Activated T-cell treated with anti-CD3 and anti-CD28 coated beads, Interleukin-2, amount 50 U/mL, for 72 hours (primary cell): ENCODE measurements at places on chromosomes 5 and 9.
A peak's percentile ranks its signal among the peaks of the same experiment; 100 is the strongest.

DNA sequence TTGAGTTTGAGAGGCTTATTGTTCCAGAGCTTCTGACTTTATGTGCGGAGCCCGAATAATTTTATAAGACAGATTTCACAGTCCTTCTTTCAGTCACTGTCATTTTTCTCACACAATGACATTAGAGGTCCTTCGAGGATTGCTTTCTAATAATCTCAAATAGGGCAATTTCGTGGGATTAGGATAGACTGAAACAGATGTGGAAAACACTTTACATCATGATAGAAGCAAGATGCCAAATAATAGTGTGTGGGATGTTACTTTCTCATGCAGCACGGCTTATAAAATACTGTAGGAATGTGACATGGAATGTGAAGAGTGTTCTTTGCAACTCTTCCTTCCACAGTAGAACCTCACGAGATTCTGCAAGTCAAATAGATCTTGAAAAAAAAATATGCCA is 451.3 kb downstream of the SEMA5A start:
- no peaks in the 10 kb centered on the region for H3K27me3 ChIP-seq
- no peak for DNase-seq
- no peaks in the 10 kb centered on the region for H3K4me1 ChIP-seq
- H3K27ac ChIP-seq: no peak overlapping the region
- H3K36me3 ChIP-seq: no peaks in the 10 kb centered on the region
- no peak overlapping the region for H3K4me3 ChIP-seq

- peaks cover 6% of the 10 kb centered on the region for H3K27me3 ChIP-seq
- H3K27ac ChIP-seq: no peak overlapping the region
- peaks cover 5% of the 10 kb centered on the region for H3K4me1 ChIP-seq
- DNase-seq: peak; percentile 3
- no peaks in the 10 kb centered on the region for H3K36me3 ChIP-seq
Measured at GRCh38 chr5:112329419-112330090, 89.5 kb downstream of the EPB41L4A start.

DNA sequence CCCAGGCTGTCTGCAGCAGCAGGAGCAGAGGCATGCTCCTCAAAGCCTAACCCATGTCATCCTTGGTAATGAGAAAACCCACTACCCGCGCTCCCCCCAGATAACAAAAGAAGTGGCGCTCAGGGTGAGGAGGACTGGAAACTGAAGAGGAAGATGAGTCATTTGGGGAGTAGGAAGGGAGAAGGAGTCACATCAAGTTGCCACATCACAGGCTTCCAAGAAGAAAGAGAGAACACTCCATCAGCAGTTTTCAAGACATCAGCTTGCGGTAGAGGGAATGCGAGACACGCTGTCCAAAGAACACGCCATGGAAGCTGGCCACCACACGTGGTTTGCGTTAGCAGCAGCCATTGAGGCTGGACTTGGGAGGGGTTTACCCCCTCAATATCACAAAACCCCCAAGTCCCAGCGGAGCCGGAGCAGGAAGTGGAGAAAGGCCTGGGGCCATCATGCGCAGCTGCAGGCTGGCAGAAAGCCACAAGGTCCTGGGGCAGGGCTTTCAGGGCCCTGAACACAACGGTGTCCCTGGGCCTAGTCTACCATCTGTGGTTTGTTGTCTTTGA is 41.5 kb downstream of the SH3PXD2B start:
- H3K27ac ChIP-seq: no peak overlapping the region
- H3K27me3 ChIP-seq: peaks cover 33% of the 10 kb centered on the region
- H3K4me1 ChIP-seq: peaks cover 35% of the 10 kb centered on the region
- H3K36me3 ChIP-seq: no peaks in the 10 kb centered on the region
- DNase-seq: peak; percentile 28

GRCh38 chr5:172941067-172941516 is 18.1 kb upstream of the RPL26L1 start:
- no peaks in the 10 kb centered on the region for H3K27me3 ChIP-seq
- H3K36me3 ChIP-seq: peaks cover 4% of the 10 kb centered on the region
- no peak overlapping the region for H3K27ac ChIP-seq
- no peak for DNase-seq
- H3K4me3 ChIP-seq: no peak overlapping the region

GRCh38 chr5:36462295-36463021 is 143.9 kb upstream of the SLC1A3 start:
- H3K27ac ChIP-seq: no peak overlapping the region
- no peak overlapping the region for H3K4me3 ChIP-seq
- H3K27me3 ChIP-seq: no peaks in the 10 kb centered on the region

DNA sequence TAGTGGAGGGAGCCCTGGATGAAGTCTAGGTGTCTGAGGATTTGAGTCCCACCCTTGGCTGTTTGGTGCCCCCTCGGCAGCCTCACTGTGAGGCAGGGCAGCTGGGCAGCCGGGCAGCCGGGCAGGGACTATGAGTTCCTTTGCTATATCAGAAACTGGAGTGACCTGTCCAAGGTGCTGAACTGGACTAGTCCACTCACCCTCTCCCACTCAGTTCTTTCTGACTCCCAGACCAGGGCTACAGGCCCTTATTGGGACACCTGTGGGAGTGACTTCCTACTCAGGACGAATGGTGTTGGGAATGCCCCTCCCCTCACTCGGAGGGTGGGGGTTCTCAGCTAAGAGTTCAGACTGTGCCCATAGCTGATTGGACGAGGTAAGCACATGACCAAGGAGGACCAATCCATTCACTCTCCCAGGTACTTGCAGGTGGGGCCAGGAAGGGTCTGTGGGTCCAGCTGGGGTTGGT is 34.1 kb upstream of the RAPGEF1 start:
- H3K4me3 ChIP-seq: no peak overlapping the region
- H3K27ac ChIP-seq: no peak overlapping the region
- peak; percentile 32 for DNase-seq
- H3K27me3 ChIP-seq: peaks cover 27% of the 10 kb centered on the region
- H3K4me1 ChIP-seq: no peaks in the 10 kb centered on the region

- H3K36me3 ChIP-seq: no peaks in the 10 kb centered on the region
- no peaks in the 10 kb centered on the region for H3K27me3 ChIP-seq
- peaks cover 15% of the 10 kb centered on the region for H3K4me1 ChIP-seq
- H3K27ac ChIP-seq: no peak overlapping the region
- no peak for DNase-seq
Measured at GRCh38 chr9:31445960-31446359, 938.5 kb upstream of the ACO1 start.

DNA sequence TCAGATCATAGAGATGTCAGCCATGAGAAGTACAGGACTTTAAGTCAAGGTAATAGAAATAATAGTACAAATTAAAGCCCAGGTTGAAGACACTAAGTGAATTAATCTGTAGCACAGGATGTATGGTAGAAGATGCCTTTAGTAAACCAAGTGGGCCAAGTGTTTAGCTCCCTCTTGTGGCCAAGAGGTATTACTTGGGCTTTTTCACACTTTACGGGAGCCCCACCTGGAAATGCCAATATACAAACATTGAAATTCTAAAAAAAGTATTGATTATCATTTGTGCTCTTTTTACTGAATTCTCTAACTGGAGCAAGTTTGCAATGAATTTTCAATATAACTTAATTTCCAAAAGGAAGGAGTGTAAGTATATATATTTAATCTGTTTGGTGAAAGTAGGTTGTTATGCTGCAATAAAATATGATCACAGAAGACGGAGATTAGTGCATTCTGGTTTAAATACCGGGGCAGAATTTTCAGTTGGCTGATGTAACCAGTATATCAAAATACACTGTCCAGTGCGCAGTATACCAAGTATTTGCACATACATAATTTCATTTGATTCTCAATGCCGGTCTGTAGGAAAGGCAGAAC is 84.7 kb downstream of the PARP8 start:
- H3K4me1 ChIP-seq: peaks cover 47% of the 10 kb centered on the region
- peak overlapping the region; percentile 61 for H3K4me3 ChIP-seq
- peak overlapping the region; percentile 79 for H3K27ac ChIP-seq
- H3K27me3 ChIP-seq: no peaks in the 10 kb centered on the region
- H3K36me3 ChIP-seq: peaks cover 8% of the 10 kb centered on the region
- DNase-seq: peak; percentile 37

DNA sequence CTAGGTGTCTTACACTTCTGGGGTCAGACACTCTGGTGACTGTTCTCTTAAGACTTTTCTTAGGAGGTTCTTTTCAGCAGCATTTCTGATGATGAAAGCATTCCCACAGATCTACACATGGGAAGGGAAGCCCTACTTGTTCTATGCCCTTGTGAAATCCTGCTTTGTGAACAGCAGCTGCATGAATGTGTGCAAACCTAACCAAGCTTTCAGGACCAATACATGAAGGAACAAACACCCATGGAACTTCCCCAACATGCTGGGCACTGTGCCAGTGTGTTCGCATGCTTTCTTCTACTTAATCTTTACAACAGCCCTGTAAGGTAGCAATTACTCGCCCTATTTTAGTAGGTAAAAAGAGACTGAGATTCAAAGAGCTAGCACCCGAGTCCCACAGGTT is 439.9 kb upstream of the KLF4 start:
- DNase-seq: no peak
- H3K4me3 ChIP-seq: no peak overlapping the region
- H3K27me3 ChIP-seq: no peaks in the 10 kb centered on the region
- H3K36me3 ChIP-seq: no peaks in the 10 kb centered on the region
- H3K4me1 ChIP-seq: no peaks in the 10 kb centered on the region

GRCh38 chr5:149873896-149874295 is 70.7 kb downstream of the PDE6A start:
- H3K36me3 ChIP-seq: no peaks in the 10 kb centered on the region
- H3K4me3 ChIP-seq: no peak overlapping the region
- no peaks in the 10 kb centered on the region for H3K4me1 ChIP-seq
- no peak for DNase-seq
- no peaks in the 10 kb centered on the region for H3K27me3 ChIP-seq

DNA sequence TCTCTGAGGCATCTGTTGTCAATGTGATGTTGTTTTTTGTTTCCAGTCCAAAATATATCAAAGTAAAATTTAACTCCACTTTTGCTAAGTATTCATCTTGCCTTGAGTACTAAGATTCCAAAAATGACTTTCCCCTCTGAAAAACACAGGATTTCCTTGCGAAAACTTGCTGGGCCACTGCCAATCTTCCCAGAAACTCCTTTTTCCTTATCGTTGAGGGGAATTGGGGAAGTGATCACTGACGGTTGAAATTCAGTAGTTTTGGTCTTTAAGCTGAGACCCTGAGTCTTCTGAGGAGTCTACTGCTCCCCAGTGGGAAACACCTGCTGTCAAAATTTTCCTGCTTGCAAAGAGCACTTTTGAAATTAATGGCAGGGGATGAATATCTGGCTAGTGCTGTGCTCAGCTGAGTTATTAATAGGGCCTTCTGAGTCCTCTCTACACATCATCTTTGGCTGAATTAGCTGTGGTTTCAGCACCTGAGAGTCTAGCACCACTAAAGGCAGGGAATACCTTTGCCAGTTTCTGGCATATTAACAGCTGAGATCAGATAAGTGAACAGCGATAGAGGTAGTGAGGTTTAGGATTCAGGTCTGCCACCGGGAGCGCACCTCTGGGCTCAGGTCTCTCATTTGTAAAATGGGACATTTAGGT is 18.0 kb downstream of the TLR4 start:
- peaks cover 8% of the 10 kb centered on the region for H3K4me1 ChIP-seq
- H3K27me3 ChIP-seq: no peaks in the 10 kb centered on the region
- no peak for DNase-seq

DNA sequence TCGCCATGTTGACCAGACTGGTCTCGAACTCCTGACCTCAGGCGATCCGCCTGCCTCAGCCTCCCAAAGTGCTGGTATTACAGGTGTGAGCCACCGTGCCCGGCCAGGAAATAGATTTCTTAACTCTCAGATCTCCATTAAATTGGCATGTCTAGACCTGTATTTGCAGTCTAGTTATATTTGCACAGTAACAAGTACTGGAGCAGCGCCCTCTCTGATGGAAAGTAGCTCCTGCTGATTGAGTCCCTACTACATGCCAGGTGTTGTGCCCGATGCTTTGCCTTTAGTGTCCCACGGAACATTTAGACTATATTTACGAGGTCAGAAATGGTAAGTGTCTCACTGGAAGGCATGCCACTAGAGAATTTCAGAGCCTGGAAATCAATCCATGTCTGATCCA is 15.8 kb upstream of the TMED9 start:
- no peak overlapping the region for H3K4me3 ChIP-seq
- no peaks in the 10 kb centered on the region for H3K27me3 ChIP-seq
- DNase-seq: no peak
- no peaks in the 10 kb centered on the region for H3K4me1 ChIP-seq
- H3K36me3 ChIP-seq: no peaks in the 10 kb centered on the region
- no peak overlapping the region for H3K27ac ChIP-seq

DNA sequence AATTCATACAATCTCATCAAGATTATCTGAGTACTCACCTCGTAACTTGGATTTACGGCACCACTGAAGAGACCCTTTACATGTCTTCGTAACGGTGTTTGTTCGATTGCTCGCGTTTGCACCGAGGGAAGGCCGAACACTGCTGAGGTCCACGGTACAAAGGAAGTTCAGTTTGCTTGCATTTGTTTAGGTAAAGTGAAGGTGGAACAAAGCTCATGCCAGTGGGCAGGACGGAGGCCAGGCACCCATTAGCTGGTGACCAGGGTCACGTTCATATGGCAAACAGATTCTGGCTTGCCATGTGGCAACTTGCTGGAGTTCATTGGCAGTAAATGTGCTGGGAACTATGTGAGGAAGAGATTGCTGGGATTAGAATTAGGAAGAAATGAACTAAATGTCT is 164.8 kb downstream of the MACROH2A1 start:
- H3K27ac ChIP-seq: no peak overlapping the region
- no peak for DNase-seq
- no peak overlapping the region for H3K4me3 ChIP-seq
- H3K36me3 ChIP-seq: no peaks in the 10 kb centered on the region
- peaks cover 6% of the 10 kb centered on the region for H3K4me1 ChIP-seq
- H3K27me3 ChIP-seq: no peaks in the 10 kb centered on the region

DNA sequence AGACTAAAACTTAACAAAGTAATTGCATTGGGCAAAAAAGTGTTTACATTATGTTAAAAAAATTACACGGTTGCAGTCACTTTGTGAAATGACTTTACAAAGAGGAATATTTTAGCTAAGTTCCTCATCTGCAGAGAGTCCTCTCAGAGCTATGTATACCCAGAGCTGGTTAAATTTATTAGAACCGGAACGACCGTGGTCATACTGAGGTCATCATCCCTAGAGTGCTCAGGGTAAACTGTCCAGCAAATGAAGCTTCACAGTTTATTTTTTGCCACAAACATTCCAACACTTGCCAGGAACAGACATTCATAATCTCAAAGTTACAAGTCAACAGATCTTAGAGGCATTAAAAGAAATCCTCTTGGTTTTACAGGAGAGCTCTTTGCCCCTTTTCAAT is 897 bp downstream of the ROPN1L start:
- H3K4me1 ChIP-seq: peaks cover 39% of the 10 kb centered on the region
- no peak for DNase-seq
- peaks cover 2% of the 10 kb centered on the region for H3K36me3 ChIP-seq
- peaks cover 12% of the 10 kb centered on the region for H3K27me3 ChIP-seq
- peak overlapping the region; percentile 91 for H3K4me3 ChIP-seq
- H3K27ac ChIP-seq: no peak overlapping the region

GRCh38 chr5:137737349-137738131 is 1.7 kb upstream of the KLHL3 start:
- no peaks in the 10 kb centered on the region for H3K27me3 ChIP-seq
- peak overlapping the region; percentile 74 for H3K27ac ChIP-seq
- peaks cover 4% of the 10 kb centered on the region for H3K36me3 ChIP-seq
- DNase-seq: peak; percentile 11
- no peak overlapping the region for H3K4me3 ChIP-seq
